ENCODE measurements at places on chromosomes 6 and 20.

GRCh38 chr6:94570581-94570980 is 1006.8 kb upstream of the MANEA start:
- DNase-seq: no peak

DNA sequence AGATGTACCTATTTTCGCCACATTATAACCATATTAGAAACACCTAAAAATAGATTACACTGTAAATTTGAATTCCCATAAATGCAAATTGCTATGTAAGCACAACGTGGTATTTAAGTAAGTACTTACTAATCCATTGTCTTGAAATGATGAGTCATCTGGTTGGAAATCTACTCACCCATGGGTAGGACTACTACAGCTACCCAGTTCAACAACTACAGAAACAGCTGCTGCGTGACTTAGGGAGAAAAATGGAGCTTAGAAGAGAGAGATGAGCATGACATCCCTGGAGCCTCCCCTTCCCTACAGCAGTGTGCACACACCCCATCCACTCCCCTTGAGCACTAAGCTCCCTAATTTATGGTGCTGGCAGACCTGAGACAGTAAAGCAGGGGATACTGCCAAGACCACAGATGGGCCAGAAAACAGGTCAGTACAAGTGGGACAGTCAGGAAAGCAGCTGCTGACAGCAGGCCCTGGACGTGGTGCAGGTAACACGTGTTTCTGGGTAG is 26.9 kb downstream of the RRAGD start:
- DNase-seq: peak; percentile 77

GRCh38 chr20:58697867-58698703 is 5.5 kb downstream of the NPEPL1 start:
- DNase-seq: peak; percentile 60

GRCh38 chr6:157019733-157020132 is 242.6 kb downstream of the ARID1B start:
- no peak for DNase-seq

- DNase-seq: no peak
Observed at GRCh38 chr6:87196275-87196842, 41.0 kb downstream of the ZNF292 start.

DNA sequence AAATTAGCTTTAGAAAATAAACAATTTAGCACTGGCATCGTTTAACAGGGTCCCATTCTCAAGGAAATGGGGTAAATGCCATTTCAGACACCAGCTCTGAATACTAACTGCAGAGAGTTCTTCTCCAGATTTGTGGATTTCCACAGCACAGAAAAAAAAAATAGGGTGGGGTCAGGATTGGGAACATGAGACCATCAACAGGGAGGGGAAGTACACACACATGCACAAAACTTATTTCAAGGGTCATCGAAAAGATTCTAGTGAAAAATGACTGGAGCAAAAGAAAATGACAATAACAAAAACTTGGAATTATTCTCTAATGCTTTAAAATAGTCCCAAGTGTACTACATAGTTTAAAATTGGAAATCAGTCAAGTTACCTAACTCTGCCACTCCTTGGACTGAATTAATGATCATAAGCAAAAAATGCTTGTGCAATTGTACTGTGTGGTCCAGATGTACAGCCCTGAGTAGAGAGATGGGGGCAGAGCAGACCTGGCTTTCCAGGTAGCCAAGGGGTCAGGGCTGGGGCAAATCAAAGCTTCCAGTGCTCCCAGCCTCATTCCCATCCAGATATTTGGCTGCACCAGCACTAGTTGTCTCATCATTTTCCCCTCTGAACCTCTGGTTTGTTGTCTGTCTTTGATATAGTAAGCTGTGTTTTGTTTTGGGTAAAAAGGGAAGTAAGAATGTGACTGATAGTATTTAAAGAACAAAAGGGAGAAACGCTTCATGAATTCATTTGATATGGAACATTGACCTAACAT is 152.4 kb downstream of the SOBP start:
- no peak for DNase-seq

GRCh38 chr6:82264824-82265223 is 17.3 kb upstream of the IBTK start:
- no peak for DNase-seq

- DNase-seq: peak; percentile 36
Observed at GRCh38 chr20:24942679-24943078, 6.4 kb upstream of the CST7 start.

- DNase-seq: no peak
Observed at GRCh38 chr20:6824401-6824800, 56.9 kb downstream of the BMP2 start.

DNA sequence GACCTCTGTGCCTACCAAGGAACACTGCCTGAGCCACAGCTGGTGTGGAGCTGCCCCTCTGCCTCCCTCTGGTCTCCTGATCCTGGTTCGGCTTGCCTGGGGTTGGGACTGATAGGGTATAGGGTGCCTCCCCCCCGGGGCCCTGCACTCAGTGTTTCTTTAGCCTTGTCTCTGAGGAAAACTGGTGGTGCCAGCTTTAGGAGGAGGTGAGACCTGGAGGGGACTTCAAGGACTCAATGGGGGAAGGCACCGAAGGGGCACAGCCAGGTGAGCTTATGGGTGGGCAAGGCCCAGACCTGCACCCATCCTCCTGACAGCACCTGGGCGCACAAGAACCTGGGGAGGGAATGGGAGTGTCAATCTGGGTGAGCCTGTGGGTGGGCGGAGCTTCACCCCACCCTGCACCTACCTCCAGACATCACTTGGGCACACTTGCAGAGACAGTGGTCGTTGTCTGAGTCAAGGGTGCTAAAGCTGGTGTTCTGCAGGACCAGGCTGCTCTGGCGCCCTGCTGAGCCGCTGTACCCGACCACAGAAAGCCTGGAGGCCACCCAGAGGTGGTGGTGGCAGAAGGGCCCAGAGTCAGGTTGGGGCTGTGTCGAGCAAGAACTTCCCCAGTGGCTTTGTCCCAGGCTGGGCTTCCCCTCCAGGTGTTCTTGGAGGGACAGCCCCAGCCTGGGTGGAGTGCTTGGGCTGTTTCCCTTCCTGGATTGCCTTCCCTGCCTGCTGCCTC is 40.5 kb downstream of the FAM110A start:
- no peak for DNase-seq
